ENCODE measurements at places on chromosomes 2 and 18.

- DNase-seq: no peak
Observed at GRCh38 chr2:173819852-173820251, 145.3 kb downstream of the SP3 start.

GRCh38 chr18:58186258-58186948 is 142.4 kb downstream of the NEDD4L start:
- no peak for DNase-seq

GRCh38 chr18:5415031-5415430 is 119.5 kb upstream of the ZBTB14 start:
- DNase-seq: no peak

- no peak for DNase-seq
Observed at GRCh38 chr2:168858146-168858545, 32.1 kb downstream of the SPC25 start.

GRCh38 chr18:53701697-53702096 is 522.8 kb downstream of the MBD2 start:
- no peak for DNase-seq

GRCh38 chr2:218880859-218881594 is 375 bp downstream of the WNT10A start:
- no peak for DNase-seq

GRCh38 chr2:48601349-48601748 is 16.3 kb upstream of the GTF2A1L start:
- DNase-seq: no peak

- no peak for DNase-seq
Observed at GRCh38 chr2:115412501-115412900, 970.1 kb downstream of the DPP10 start.

DNA sequence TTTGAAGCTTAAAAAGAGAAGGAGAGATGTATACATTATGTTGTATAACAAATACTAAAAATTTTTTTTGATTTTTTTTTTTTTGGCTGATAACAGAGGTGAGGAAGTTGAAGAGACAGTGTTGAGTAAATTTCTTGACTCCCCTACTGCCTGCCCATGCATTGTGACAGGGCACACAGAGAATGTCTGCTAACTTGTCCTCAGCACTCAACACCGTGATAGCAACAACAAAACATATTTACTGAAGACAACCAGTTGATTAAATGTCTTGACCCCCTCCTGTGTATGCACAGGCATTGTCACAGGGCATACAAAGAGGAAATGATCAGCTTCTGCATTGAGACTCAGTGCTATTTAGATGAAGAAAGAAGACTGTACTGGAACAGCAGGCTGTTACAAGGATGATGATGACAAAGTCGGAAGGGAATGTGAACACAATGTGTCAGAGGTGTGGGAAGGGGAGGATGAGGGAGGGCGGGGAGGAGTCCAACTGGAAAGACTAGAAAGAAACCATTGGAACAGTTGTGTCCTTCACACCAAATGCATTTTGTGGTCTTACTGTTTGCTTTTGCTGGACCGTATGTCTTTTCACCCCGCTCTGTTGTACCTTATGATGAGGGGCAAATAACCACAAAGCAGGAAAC is 89.5 kb downstream of the CERS6 start:
- DNase-seq: no peak

DNA sequence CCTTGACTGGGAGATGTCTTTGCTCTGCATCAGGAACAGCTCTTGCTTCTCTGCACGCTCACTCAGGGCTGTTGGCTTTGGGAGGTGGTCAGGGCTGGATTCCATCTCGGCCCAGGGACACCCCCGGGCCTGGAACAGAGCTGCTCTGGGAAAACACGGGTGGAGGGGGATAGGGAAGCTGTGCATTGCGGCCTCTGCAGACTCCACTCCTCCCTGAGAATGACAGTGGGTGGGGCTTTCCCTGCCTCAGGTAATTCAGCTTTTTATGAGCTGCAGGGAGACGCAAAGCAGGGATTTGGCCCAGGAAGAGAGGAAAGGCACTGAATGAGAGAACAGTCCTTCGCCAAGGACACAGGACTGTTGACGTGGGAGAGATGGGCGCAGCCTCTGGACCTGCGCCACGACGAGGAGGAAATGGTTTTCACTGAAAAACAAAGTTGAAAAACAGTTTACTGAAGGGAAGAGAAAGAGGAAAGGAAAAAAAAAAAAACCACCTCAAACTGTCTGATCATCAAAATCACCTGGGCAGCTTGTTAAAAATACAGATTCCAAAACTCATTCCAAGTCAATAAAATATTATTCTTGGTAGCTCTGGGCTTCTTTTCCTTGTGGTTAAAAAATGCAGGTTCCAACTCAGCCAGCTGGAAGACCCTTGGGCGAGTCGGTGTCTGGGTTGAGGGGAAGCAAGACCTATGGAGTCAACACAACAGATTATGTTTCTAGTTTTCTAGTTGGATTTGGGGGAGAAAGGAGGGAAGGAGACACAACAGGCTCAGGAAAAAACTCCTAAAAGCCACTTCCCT is 194.0 kb downstream of the ZFP36L2 start:
- DNase-seq: no peak

- no peak for DNase-seq
Observed at GRCh38 chr2:84894758-84895520, 10.5 kb upstream of the TMSB10 start.

DNA sequence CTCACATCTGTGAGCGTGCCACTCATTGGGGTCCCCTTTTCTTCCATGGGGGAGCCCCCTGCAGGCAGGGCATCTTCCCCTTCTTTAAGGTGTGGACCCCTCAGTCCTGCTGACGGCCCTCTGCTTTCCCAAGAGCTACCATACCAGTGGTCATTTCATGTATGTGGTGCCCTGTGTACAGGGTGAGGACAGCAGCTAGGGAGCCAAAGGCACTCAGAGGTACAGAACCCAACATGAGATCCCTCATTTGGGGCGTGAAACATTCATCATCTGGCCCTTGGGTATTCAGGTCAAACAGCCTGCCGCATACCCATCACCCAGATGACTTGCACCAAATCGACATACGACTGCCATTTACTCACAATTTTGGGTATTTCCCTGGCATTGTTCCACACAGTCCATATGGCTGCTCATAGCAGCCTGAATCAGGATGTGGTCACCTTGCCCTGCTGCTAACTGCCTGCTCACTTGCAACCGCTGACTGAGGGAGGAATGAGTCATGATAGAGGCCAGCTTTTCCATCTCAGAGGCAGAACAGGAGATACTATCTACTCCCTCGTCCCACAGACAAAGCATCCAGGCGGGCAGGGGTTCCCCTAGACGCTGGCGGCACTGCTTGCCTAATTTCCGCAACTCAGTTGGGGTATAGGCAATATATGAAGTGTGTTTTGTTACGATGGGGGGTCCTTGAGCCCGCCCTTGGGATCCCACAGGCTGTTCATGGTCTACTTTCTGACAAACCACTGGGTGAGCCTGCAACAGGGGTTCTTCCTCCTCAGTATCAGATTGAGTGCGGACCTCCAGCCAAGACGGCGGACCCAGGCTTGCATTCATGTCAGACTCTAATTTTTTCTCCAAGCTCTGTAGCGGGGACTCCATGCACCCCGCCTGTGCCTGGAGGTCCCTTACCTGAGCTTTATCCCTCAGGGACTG is 228.6 kb downstream of the SATB2 start:
- no peak for DNase-seq
